HFFc6 (cell line): ENCODE measurements at places on chromosomes 3 and 15. TPM values are rescaled to one million over a fixed set of nuclear protein-coding genes. Genes with fewer than 3 reads are reported as not detected.

MOBP gene
- not detected in 3 replicates for total RNA-seq

CCR8 gene
- total RNA-seq = not detected in 3 replicates

ACTC1 gene
- 6.8 to 30.5 TPM (median 15.3 TPM) in 3 replicates for total RNA-seq

GOLGA8Q gene
- total RNA-seq = 0.52 TPM in 1 of 2 replicates, not detected in the other

NDN gene
- not detected in 3 replicates for total RNA-seq

IL17RE gene
- 0.74 to 0.83 TPM (median 0.80 TPM) in 3 replicates for total RNA-seq

CYP8B1 gene
- total RNA-seq = not detected in 3 replicates

PRSS50 gene
- total RNA-seq = not detected in 2 replicates

ERC2 gene
- total RNA-seq = not detected in 3 replicates

RASL12 gene
- total RNA-seq = not detected in 3 replicates

PLIN1 gene
- not detected in 2 replicates for total RNA-seq

FAM3D gene
- not detected in 3 replicates for total RNA-seq

LRRC34 gene
- total RNA-seq = 0.34 to 1.5 TPM (median 0.48 TPM) in 3 replicates

CIP2A gene
- total RNA-seq = 11.6 to 28.0 TPM (median 25.5 TPM) in 3 replicates

LYSMD2 gene
- 12.8 to 15.5 TPM (median 13.3 TPM) in 3 replicates for total RNA-seq

CCR5 gene
- total RNA-seq = not detected in 3 replicates

SH2D7 gene
- not detected in 3 replicates for total RNA-seq

MORC1 gene
- not detected in 2 replicates for total RNA-seq

RASGRP1 gene
- total RNA-seq = 0.46 to 1.1 TPM (median 0.82 TPM) in 3 replicates

EPHA6 gene
- not detected in 2 replicates for total RNA-seq

TUSC7 gene
- not detected in 3 replicates for total RNA-seq

MESD gene
- total RNA-seq = 31.8 to 35.5 TPM (median 34.5 TPM) in 3 replicates

PAK6 gene
- not detected in 3 replicates for total RNA-seq

SLC51A gene
- not detected in 3 replicates for total RNA-seq

TTC14 gene
- 27.4 to 29.8 TPM (median 29.6 TPM) in 3 replicates for total RNA-seq

PLS1 gene
- total RNA-seq = 0.56 to 1.2 TPM (median 1.0 TPM) in 3 replicates

LINGO1 gene
- 0.09 TPM in 1 of 2 replicates, not detected in the other for total RNA-seq

SI gene
- total RNA-seq = not detected in 3 replicates

GPR156 gene
- total RNA-seq = 0.18 to 0.30 TPM (median 0.20 TPM) in 3 replicates

MITF gene
- total RNA-seq = 21.3 to 38.2 TPM (median 25.3 TPM) in 3 replicates

NR2E3 gene
- not detected in 3 replicates for total RNA-seq

TRPM1 gene
- 0.16 TPM in 1 of 3 replicates, not detected in the others for total RNA-seq
